Trophoblast cell (in vitro differentiated cells and primary cell): ENCODE measurements at places on chromosomes 1 and 21.

GRCh38 chr1:173360487-173361063, 116.6 kb upstream of the PRDX6 start:
- DNase-seq: no peak

DNA sequence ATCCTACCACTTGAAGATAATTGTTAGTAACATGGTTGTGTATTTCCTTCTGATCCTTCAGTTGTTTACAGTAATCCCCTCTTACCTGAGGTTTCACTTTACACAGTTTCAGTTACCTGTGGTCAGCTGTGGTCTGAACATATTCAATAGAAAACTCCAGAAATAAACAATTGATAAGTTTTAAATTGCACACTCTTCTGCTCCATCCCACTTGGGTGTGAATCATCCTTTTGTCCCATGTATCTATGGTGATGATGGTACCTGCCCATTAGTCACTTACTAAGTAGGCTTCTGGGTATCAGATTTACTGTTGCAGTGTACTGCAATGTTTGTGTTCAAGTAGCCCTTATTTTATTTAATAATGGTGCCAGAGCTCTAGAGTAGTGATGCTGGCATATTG, 62.5 kb downstream of the OSBPL9 start:
- peak; percentile 34 for DNase-seq

DNA sequence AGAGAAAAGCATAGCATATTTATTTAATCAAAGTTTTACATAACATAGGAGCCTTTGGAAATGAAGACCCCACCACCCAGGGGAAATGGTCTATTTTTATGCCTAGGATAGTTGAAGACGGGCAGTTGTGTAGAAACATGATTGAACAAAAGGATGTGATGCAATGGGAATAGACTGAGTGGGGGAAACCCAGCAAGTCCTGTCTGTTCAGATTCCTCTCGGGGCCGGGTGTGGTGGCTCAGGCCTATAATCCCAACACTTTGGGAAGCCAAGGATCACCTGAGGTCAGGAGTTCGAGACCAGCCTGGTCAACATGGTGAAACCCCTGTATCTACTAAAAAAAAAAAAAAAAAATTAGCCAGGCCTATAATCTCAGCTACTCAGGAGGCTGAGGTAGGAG, 298.3 kb downstream of the MATN1 start:
- peak; percentile 16 for DNase-seq

DNA sequence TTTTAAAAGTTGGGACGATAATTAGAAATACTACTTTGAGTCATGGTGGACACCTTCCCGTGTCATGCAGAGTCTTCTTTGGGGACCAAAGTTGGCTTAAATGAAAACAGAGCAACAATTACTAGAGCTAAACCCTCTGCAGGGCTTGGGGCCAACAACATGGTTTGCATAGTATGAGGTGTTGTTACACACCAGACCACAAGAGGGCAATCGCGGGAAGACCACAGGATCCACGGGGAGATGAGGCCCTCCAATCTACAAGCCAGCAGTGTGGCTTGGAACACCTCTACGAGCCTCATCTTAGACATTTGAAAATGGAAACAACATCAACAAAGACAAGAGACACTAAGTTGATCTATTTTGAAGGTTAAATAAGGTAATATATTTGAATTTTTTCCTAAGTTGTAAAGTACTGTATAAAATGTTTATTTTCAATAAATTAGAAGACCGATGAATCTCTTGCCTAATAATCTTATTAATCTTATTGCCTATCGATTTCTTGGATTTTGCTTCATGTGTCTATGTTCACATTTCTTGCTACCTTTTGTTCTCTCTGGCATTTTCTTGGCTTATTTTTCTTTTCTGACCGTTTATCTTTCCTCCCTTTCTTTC, 8.2 kb upstream of the SMCP start:
- peak; percentile 56 for DNase-seq

DNA sequence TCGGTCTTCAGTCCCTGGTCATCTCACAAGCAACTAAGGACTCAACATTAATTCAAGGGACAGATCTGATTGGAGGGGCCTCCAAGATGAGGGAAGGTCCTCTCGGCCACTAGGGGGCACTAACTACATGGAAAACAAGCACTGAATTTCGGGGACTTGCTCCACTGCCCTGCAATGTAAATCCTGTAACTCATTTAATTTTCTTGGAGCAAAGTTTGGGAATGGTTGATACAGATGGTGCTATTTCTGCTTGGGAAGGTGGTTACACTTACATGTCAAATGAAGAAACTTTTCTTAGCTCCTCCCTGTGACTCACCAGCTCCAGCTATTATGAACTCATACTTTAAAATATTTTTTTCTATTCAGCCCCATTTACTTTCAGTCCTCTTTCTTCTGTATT, 97.4 kb upstream of the KCNJ15 start:
- DNase-seq: peak; percentile 68

GRCh38 chr1:207823880-207824566, 72.2 kb downstream of the CD46 start:
- peak; percentile 94 for DNase-seq

DNA sequence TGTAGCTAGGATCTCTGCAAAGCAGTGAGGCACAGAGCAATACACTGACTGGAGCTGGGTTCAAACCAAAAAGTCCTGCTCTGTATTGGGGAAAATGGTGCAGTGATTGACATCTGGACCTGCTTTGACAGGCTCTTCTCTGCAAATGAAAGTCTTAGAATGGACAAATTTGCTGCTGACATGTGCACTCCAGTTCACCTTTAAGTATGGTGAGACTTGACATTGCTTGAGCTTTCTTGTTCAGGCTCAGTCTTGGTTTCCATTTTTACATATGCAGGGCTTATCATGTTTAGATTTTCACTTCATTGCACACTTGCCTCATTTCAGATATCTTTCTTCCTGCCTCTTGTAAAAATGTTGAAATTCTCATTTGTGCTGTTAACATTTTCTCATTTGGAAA, 1655.0 kb downstream of the MRPL39 start:
- DNase-seq: no peak

- peak; percentile 53 for DNase-seq
These were observed 37.3 kb downstream of the HSD3B1 start for GRCh38 chr1:119544165-119544762.

DNA sequence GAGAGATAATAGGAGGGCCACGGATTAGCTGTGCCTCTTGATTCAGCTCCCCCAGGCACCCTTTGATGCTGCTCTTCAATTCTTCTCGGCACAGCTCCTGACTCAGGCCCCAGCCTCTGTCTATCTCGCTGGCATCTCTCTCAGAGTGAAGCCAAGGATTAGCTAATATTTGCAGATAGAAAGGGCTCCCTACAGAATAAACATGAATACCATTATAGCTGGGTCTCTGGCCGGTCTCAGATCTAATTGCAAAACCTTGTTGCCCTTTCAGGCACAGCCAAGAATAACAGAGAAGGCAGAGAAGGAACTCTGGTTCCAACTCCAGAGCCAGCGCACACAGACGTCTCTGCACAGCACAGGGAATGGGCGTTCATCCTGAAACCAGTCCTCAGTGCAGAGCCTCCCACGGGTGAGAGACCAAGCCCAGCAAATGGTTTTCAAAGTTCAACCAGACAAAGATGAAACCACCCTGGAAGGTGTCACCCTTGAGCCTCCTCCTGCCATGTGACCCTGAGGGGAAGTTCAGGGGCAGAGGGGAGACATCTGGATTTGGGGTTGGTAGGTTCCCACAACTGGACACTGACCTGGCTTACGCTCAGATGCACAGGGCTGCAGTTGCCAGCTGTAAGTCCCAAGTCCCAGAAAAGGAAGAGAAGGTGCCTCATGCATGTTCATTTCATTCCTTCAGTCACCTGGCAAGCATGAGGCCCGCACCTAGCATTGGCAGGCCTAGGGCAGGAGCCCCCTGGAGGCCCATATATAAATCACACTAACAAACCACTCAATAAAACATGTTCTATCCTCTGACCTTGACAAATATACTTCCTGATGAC, 394.0 kb downstream of the NPHP4 start:
- DNase-seq: no peak

GRCh38 chr1:24945354-24946326, 15.6 kb upstream of the RUNX3 start:
- no peak for DNase-seq

DNA sequence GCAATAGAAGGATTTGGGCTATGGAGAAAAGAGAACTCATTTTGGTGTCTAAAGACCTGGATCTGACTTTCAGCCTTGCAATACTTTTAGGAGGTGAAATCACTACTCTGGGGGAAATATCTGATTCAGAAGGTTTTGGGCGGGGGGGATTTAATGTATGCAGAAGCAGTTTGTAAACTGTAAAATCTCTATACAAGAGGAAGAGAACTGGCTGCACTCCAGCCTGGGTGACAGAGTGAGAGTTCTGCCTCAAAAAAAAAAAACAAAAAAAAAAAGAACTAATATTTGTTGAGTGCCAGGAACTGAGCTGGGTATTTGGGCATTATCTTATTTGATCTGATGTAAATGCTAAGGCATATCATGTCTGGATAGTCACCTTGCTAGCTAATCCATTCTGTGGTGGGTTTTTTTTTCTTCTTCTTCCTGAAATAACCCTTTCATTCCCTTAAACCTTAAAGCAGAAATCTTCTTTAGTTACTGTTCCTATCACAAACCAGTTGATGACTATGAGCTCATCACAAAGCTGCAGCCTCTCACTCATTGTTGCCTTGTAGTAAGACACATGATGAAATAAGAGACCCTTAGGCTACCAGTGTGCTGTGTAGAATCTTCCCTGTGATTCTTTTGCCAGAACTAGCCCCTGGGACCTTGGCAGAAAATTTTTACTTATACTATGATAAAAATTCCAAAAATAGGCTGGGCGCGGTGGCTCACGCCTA, 35.6 kb upstream of the SLC16A1 start:
- no peak for DNase-seq

GRCh38 chr1:91075233-91076135, 53.6 kb upstream of the ZNF644 start:
- peak; percentile 77 for DNase-seq

- no peak for DNase-seq
These were observed 23.6 kb upstream of the NEK2 start for GRCh38 chr1:211699059-211699458.

DNA sequence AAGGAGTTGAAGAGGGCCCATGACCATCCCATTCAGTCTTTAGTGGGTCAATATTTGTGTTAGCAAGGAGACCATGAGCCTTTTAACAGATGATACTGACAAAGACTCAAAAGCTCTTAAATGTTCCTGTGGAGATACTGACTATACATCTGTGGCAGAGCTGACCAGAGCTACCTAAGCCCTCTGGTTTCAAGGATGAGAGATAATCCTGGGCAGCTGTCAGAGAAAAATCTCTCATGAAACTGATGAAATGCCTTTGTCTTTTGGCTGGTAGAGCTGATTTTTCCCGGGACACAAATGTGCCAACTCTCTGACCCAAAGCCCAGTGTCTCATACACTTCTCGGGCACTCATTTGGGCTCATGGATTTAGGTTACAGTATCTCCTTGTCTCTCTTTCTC, 100.9 kb downstream of the XCL2 start:
- no peak for DNase-seq

- no peak for DNase-seq
These were observed 37.9 kb downstream of the LRRIQ3 start for GRCh38 chr1:74160046-74160445.

- DNase-seq: no peak
These were observed 387.3 kb downstream of the LMX1A start for GRCh38 chr1:164969253-164969652.

GRCh38 chr21:27134516-27134915, 167.6 kb upstream of the ADAMTS5 start:
- DNase-seq: no peak

DNA sequence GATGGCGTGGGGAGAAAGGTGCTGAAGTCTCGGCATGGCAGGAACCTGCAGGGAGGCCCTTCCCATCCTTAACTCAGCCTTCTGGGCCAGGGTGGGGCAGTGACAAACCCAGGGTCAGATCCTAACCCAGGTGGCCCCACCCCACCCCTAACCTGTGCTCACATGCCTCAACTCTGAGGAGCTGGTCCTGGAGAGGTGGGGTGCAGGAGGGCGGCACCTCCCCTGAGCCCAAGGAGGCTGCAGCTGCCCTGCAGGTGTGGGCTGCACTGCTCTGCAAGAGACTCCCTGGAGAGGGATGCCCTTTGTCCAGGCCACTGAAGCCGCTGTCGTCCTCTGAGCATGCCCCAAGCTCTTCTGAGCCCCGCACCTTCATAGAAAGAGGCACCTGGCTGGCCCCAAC, 15.2 kb upstream of the ADAMTSL4 start:
- DNase-seq: no peak

DNA sequence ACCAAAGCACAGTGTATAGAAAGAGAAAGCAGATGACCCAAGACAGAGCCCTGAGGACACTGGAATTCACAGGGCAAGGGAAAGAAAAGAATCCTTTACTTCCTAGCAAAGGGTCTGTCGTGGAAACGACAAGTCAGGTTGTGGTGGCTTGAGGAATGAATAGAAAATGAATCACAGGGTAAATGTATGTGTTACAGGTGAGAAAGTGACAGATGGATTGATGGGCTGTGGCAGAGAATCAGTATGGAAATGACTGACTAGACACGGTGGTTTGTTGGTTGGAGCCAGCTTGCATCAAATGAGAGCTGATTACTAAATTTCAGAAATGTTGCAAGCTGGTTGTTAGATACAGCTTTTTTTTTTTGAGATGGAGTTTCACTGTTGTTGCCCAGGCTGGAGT, 46.9 kb downstream of the PTP4A2 start:
- no peak for DNase-seq

DNA sequence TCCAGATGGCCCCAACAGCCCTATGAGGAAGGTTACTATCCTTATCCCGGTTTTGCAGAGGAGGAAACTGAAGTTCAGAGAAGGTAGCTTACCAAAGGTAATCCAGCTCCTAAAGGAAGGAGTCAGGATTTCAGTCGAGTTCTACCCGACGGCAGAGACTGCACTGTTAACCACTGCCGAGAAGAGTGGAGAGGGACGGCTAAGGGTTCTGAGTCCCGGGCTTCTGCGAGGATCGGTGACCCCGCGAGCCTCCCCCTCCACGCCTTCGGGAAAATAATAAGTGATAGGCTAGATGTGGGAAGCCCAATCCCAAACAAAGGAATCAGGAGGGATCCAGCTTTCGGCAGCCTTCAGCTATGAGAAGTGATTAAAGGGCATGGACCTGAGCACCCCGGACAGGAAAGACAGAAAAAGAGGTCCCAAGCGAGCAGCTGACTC, 587 bp downstream of the TMEM53 start:
- no peak for DNase-seq

DNA sequence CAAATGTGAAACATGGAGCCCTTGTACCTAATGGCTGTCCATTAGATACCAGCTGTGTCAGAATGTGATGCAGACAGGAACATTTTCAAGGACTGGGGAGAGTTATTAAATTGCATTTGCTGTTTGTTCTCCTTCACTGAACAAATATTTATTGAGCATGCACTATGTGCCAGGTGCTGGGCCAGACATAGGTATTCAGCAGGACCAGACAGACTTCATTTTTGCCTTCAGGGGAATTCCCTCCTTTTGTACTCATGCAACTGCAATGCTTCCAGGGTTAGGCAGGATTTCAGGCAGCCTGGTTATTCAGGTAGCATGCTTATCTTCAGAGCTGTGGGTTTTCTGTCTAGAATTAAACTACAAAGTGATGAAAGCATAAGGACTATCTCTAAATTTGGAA, 64.2 kb upstream of the SMYD2 start:
- peak; percentile 99 for DNase-seq

- no peak for DNase-seq
These were observed 82.5 kb downstream of the FGGY start for GRCh38 chr1:59379371-59379728.

- DNase-seq: no peak
These were observed 16.0 kb upstream of the LRIG2 start for GRCh38 chr1:113057006-113057405.

GRCh38 chr1:205147191-205147835, 25.5 kb upstream of the RBBP5 start:
- no peak for DNase-seq

GRCh38 chr1:54246116-54246721, 46.3 kb downstream of the MRPL37 start:
- no peak for DNase-seq
